ENCODE measurements at places on chromosomes 6 and 20.

DNA sequence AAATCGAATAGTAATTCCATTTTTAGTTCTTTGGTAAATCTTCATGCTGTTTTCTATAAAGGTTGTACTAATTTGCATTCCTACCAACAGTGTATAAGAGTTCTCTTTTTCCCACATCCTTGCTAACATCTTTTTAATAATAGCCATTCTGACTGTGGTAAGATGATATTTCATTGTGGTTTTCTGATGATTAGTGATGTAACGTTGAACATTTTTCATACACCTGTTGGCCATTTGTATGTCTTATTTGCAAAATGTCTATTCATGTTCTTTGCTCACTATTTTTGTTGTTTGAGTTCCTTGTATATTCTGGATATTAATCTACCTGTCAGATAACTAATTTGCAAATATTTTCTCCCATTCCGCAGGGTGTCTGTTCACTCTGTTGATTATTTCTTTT, 64.5 kb downstream of the LIN28B start:
- DNase-seq = no peak

DNA sequence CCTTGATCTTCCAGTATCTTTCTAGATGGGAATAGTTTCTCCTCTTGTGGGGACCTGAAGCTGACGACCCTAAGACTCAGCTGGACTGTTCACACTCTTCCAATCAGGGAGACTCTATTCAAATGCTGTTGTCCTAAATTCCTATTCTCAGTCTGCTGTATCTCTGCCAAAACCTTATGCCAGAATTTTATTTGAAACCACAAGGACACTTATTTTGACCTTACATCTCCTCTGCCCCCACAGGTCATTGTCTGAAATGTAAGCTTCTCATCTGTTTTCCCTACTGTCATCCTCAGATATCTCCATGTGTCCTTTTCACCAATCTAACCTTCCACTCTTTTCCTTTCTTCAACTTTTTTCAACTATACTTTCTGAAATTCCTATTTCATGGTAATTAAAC, 289.5 kb upstream of the SGK1 start:
- DNase-seq = no peak

DNA sequence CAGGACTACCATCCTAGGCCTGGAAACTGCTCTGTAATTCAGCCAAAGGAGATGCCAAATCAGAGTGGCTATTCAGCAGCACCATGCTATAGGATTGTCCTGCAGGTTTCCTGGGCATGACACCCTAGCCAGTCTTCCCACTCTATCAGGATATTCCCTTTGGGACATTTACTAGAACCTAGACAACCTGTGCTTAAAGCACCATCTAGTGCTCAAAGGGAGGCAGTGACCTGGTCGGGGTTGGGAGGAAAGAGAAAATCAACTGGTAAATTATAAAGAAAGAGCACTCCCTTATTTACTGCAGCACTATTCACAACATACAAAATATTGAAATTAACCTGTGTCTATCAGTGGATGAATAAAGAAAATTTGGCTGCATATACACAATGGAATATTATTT, 67.2 kb upstream of the SMLR1 start:
- DNase-seq = no peak

- no peak for DNase-seq
Observed at GRCh38 chr6:515267-515666, 123.7 kb downstream of the IRF4 start.

- no peak for DNase-seq
Observed at GRCh38 chr20:20827992-20828597, 115.7 kb upstream of the RALGAPA2 start.

- DNase-seq = no peak
Observed at GRCh38 chr20:37535443-37536132, 7.9 kb upstream of the BLCAP start.

GRCh38 chr20:4086771-4087687, 71.7 kb upstream of the RNF24 start:
- DNase-seq = no peak

- DNase-seq = no peak
Observed at GRCh38 chr6:128763599-128764300, 119.2 kb upstream of the LAMA2 start.

- no peak for DNase-seq
Observed at GRCh38 chr6:149696901-149697300, 21.0 kb downstream of the LATS1 start.

DNA sequence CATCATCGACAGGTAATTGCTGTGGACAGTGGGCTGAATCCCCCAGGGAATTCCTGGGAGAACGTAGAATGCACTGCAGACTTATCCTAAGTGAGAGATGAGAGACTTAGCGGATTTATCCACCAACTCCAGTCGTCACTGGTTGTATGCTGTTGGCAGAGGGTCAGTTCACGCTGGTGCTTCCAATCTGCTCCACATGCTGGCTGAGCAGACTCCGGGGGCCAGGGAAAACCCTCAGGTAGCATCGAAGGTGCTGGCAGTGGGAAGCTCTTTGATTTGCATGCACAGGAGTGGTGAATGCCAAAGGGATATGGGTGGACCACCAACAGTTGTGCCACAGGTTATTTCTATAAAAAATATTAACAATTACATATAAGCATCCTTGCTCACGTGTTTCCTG, 20.2 kb downstream of the TTLL9 start:
- DNase-seq = no peak

- no peak for DNase-seq
Observed at GRCh38 chr20:10467681-10468339, 32.7 kb downstream of the SLX4IP start.

- no peak for DNase-seq
Observed at GRCh38 chr6:107833136-107833535, 9.0 kb upstream of the SCML4 start.

DNA sequence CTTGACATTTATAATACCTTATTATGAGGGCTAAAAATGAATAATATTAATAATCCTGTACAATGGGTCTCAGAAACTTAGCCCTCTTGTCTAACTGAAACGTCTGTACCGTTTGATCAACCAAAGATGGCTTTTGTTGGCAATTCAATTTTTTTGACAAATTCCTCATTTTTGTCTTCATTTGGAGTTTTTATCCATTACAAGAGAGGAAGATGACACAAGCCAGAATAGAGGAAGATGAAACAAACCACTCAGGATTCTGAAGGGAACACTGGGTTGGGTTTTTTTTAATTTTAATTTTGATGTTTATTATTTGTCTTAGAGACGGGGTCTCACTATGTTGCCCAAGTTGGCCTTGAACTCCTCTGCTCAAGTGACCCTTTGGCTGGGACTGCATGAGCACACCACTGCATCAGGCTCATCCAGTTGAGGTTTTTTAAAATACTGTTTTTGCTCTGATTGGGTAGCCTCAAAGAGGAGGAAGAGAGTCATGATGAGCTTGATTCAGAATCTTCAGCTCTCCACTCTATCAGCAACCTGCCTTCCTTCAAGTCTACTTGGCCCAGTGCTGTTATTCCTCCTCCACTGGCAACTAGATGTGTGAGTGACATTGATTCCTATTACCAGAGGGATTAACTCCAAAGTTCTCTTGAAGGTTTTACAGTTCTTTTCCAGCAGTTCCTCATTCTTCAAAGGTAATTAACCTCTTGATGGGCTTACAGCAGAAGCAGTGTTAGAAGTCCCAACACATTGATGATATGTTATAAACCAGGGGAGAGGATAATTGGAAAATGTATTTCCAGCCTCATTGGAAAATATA, 71.3 kb downstream of the ATXN1 start:
- DNase-seq = no peak

DNA sequence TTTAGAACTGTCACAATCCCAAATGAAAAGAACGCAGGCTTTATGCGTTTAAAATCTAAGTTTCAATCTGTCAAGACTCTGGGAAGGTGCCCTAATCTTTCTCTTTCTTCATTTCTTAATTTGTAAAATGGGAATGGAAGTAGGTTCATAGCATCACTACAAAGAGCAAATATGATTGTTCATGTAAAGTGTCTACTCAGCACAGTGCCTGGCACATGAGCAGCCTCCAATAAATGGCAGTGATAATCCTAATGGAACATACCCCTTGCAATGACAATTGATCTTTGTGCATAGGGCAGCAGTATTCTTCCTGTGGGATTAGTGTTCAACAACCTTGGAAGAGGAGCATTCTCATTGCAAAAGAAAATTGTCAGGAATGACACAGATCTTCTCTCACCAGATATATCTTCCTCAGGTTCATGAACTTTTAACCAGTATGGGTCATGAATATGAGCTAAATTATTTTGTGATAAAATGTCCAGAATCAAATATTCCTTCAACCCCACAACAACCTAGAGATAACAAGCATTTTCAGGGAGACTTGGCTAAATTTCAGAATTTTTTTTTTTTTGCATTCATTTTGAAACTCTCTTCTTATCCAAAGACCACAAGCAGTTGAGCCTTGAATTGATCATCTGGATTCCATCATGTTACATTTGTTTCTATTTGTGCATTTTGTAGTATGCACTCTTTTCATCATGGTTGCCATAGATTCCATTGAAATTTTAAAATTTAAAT, 149.1 kb downstream of the TBX18 start:
- no peak for DNase-seq

- no peak for DNase-seq
Observed at GRCh38 chr6:149137594-149137993, 179.9 kb upstream of the TAB2 start.

GRCh38 chr6:111406200-111406721, 76.8 kb downstream of the REV3L start:
- peak; percentile 27 for DNase-seq

DNA sequence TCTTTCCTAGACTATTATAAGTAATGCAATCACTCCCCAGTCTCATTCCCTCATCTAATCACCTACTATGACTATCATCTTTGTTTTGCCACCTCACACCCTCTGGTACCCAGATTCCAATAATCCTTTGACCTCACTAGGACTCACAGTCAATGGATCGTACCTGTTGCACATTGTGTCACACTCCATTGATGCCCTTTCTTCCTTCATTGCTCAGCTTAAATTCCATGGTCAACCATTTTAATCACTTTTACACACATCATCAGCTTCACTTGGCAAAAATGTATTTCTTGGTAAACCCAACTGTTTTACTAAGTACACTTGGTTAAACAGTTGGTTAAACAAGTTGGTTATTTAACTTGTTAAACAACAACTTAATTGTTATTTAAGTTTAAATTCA, 44.0 kb downstream of the CEP162 start:
- no peak for DNase-seq

GRCh38 chr20:59667131-59667530, 62.8 kb downstream of the PHACTR3 start:
- DNase-seq = no peak

GRCh38 chr6:9566096-9566495, 848.8 kb downstream of the TFAP2A start:
- no peak for DNase-seq

- DNase-seq = no peak
Observed at GRCh38 chr6:11272491-11273192, 40.2 kb upstream of the NEDD9 start.

DNA sequence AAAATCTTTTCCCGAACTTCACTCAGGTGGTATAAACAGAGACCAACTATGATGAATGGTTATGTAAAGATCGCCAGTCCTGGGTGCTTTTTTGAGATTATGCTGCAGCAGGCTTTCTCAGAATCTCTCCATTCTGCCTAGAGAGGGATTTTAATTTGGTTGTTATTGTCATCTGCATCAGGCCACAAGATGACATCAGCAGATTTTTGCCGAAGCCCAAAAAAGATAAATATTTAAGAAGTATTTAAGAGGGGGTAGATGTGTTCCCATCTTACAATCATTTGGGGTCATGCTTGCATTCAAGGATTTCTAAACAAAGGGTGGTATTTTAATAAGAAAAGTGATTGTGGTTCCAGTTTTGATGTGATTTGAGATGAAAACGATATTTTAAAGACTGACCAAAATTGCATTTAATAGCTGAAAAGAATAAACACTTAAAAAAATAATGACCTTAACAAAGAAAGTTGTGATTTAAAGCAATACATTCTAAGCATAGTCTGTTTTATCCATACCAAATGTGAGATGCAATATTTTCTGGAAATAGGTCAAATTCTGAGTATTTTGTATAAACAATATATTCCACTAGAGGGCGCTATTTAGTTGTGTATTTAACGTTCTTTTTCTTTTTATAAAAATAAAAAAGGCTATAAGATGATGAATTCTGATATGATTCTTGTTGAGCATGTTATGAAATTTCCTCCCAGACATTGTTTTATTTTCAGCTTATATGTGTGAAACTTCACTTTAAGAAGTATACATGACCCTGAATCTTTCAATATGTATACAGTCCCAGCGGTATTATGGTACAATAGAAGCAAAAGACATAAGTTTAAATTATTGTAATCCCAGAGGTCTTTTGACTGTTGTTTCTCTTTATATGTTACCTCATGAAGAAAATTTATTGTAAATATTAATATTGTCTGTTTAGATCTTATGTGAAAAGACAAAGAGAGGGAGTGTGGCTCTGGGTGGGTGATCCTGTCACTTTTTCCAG, 51.0 kb upstream of the ZFP64 start:
- peak; percentile 23 for DNase-seq

DNA sequence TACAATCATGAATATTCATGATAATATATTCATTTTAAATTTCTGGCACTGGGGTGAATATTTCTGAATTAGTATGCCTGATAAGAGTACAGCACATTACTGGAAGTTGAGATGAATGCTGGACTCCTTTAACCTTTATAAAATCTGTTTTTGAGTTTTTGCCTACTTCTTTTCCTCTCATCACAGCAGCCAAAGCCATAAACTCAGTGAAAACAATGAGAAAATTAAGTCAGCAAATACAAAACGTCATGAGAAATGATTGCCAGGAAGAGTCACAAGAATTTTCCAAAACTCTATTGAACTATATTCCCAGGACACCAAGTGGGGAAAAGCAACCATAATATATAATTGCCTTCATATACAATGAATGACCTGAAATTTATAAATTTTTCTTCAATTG, 837.6 kb downstream of the TBC1D32 start:
- no peak for DNase-seq

DNA sequence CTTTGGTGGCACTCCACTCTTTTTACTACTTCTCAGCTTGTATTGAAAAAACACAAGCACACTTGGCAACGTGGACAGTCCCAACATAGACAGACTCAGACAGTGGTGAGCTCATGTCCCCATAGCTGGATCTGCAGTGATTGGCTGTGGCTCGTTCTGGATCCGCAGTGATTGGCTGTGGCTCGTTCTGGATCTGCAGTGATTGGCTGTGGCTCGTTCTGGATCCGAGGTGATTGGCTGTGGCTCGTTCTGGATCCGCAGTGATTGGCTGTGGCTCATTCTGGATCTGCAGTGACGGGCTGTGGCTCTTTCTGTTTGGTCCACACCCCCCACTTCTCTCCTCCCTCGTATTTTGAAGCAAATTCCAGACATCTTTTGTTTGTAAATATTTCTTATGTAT, 28.0 kb downstream of the OSBPL2 start:
- DNase-seq = no peak

DNA sequence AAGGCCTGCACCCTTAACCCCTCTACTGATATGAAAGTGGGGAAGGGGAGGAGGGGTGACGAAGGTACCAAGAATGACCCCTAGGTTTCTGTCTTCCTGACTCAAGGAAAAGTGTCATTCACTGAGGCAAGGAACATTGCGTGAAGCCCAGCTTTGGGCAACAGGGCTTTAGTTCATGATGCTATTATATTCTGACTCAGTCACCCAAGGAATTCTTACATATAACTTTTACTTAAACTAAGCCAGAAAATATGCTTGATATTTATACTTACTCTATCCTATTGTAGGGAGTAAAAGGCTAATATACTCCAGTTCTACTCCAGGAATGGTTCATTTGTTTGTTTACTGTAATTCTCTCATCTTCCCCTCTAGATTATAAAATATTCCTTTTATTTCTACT, 60.5 kb downstream of the DOP1A start:
- no peak for DNase-seq

All from midbrain (tissue), 1 donor.